Nephron progenitor cell (in vitro differentiated cells): ENCODE measurements at places on chromosomes 5 and 9.

GRCh38 chr5:159735036-159735435, 181.2 kb upstream of the ADRA1B start:
- DNase-seq: no peak
- H3K27ac ChIP-seq: no peak overlapping the region
- H3K4me1 ChIP-seq: no peaks in the 10 kb centered on the region
- H3K36me3 ChIP-seq: no peaks in the 10 kb centered on the region
- peaks cover 9% of the 10 kb centered on the region for H3K27me3 ChIP-seq
- H3K4me3 ChIP-seq: no peak overlapping the region

GRCh38 chr9:68704814-68705530, at the start of gene PIP5K1B:
Gene PIP5K1B, plus strand, starts transcription at chr9:68705240. Its CDS starts 117,375 bp downstream, at chr9:68822615.
- peak; percentile 74 for DNase-seq
- no peaks in the 10 kb centered on the region for H3K36me3 ChIP-seq
- peaks cover 25% of the 10 kb centered on the region for H3K4me1 ChIP-seq
- peak within 1 kb of the TSS; percentile 90 for H3K4me3 ChIP-seq
- no peak within 1 kb of the TSS for H3K27ac ChIP-seq
- H3K27me3 ChIP-seq: peaks cover 60% of the 10 kb centered on the region

DNA sequence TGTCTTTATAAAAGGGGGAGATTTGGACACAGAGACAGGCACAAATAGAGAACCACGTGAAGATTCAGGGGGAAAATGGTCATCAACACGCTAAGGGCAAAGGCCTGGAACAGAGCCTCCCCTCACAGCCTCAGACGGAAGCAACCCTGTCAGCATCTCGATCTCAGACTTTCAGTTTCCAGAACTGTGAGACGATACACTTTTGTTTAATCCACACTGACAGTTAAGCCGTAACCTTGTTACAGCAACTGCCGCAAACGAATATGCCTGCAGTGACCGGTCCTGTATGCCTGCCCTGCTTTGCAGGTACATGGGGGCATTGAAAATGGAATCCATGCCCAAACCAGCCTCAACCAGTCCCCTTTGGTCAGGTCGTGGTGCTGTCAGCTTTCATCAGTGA, 139.5 kb downstream of the ATPSCKMT start:
- H3K4me3 ChIP-seq: no peak overlapping the region
- no peak overlapping the region for H3K27ac ChIP-seq
- DNase-seq: no peak
- H3K27me3 ChIP-seq: peaks cover 3% of the 10 kb centered on the region
- H3K4me1 ChIP-seq: no peaks in the 10 kb centered on the region
- no peaks in the 10 kb centered on the region for H3K36me3 ChIP-seq

- no peaks in the 10 kb centered on the region for H3K36me3 ChIP-seq
- DNase-seq: no peak
- H3K27me3 ChIP-seq: peaks cover 17% of the 10 kb centered on the region
- H3K4me3 ChIP-seq: no peak overlapping the region
Measured at GRCh38 chr5:173537228-173537627, 79.2 kb downstream of the BOD1 start.

GRCh38 chr5:115394531-115394930, 98.1 kb upstream of the CCDC112 start:
- no peak overlapping the region for H3K4me3 ChIP-seq
- DNase-seq: no peak
- H3K27me3 ChIP-seq: peaks cover 3% of the 10 kb centered on the region
- peaks cover 3% of the 10 kb centered on the region for H3K4me1 ChIP-seq
- H3K27ac ChIP-seq: no peak overlapping the region
- no peaks in the 10 kb centered on the region for H3K36me3 ChIP-seq

- peaks cover 36% of the 10 kb centered on the region for H3K4me1 ChIP-seq
- peaks cover 4% of the 10 kb centered on the region for H3K27me3 ChIP-seq
- no peak overlapping the region for H3K4me3 ChIP-seq
- no peaks in the 10 kb centered on the region for H3K36me3 ChIP-seq
- DNase-seq: no peak
Measured at GRCh38 chr9:85744480-85744879, 2.7 kb upstream of the AGTPBP1 start.

DNA sequence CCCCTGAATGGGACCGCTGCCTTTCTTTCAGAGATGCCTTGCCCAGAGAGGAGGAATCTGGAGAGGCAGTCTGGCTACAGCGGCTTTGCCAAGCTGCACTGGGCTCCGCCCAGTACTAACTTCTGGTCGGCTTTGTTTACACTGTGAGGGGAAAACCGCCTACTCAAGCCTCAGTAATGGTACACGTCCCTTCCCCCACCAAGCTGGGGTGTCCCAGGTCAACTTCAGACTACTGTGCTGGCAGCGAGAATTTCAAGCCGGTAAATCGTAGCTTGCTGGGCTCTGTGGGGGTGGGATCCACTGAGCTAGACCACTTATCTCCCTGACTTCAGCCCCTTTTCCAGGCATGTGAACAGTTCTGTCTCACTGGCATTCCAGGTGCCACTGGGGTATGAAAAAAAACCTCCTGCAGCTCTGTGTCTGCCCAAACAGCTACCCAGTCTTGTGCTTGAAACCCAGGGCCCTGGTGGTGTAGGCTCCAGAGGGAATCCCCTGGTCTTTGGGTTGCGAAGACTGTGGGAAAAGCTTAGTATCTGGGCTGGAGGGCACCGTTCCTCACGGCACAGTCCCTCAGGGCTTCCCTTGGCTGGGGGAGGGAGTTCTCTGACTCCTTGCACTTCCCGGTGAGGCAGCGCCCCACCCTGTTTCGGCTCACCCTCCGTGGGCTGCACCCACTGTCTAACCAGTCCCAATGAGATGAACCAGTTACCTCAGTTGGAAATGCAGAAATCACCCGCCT, 171.2 kb downstream of the CWC27 start:
- H3K4me1 ChIP-seq: peaks cover 17% of the 10 kb centered on the region
- no peaks in the 10 kb centered on the region for H3K27me3 ChIP-seq
- peak overlapping the region; percentile 35 for H3K4me3 ChIP-seq
- DNase-seq: peak; percentile 24

- peaks cover 6% of the 10 kb centered on the region for H3K4me1 ChIP-seq
- no peaks in the 10 kb centered on the region for H3K36me3 ChIP-seq
- peaks cover 4% of the 10 kb centered on the region for H3K27me3 ChIP-seq
- H3K27ac ChIP-seq: no peak overlapping the region
- DNase-seq: no peak
Measured at GRCh38 chr5:89232139-89232603, 349.2 kb upstream of the MEF2C start.

GRCh38 chr9:92664394-92665152, 5.4 kb downstream of the IPPK start:
- peaks cover 7% of the 10 kb centered on the region for H3K36me3 ChIP-seq
- DNase-seq: no peak
- peak overlapping the region; percentile 5 for H3K4me3 ChIP-seq
- peak overlapping the region; percentile 40 for H3K27ac ChIP-seq
- peaks cover 74% of the 10 kb centered on the region for H3K4me1 ChIP-seq
- peaks cover 5% of the 10 kb centered on the region for H3K27me3 ChIP-seq

DNA sequence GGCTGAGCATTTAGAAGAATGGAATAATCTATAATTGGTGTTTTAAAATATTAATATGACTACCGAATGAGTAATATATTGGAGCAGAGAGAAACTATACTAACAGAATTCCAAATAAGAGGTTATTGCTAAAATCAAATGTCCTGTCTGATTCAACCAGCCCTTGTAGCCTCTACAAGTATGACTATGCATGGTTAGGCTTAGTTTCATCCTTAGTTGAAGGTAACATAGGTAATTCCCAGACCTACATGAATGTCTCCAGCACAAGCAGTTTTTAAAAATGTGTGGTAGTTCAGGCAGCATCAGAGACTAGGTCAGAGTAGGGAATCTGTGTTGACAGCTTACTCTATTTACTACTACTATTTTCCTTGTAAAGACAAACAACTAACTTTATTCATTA, 51.7 kb upstream of the SLC27A6 start:
- H3K27ac ChIP-seq: no peak overlapping the region
- H3K4me3 ChIP-seq: no peak overlapping the region
- peaks cover 4% of the 10 kb centered on the region for H3K27me3 ChIP-seq
- H3K36me3 ChIP-seq: no peaks in the 10 kb centered on the region

DNA sequence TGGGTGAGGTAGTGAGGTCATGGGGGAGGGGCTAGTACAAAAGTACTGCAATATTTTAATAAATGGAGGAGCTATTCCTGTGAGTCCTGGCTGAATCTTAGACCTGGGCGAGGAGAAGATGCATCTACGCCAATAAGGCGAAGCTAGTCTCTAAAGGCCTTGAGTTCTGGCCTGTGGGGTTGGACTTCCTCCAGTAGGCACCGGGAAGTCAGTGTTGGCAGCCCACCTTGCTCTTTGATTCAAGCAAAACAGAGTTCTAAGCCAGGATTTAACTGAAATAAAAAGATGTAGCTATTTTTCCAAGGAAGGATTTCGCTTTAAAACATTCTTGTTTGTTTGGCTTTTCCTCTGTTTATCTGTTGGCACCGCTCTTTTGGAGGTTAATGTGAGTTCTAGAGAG, 244.6 kb downstream of the KIF4B start:
- peaks cover 16% of the 10 kb centered on the region for H3K4me1 ChIP-seq
- H3K4me3 ChIP-seq: no peak overlapping the region
- H3K36me3 ChIP-seq: no peaks in the 10 kb centered on the region

- no peaks in the 10 kb centered on the region for H3K36me3 ChIP-seq
- H3K4me1 ChIP-seq: peaks cover 55% of the 10 kb centered on the region
- no peak overlapping the region for H3K4me3 ChIP-seq
- H3K27me3 ChIP-seq: no peaks in the 10 kb centered on the region
- DNase-seq: no peak
- no peak overlapping the region for H3K27ac ChIP-seq
Measured at GRCh38 chr5:113273948-113274347, 160.8 kb downstream of the TSSK1B start.

- peak overlapping the region; percentile 20 for H3K27ac ChIP-seq
- H3K27me3 ChIP-seq: no peaks in the 10 kb centered on the region
- no peak for DNase-seq
Measured at GRCh38 chr9:96420468-96421219, 2.5 kb upstream of the ZNF367 start.

DNA sequence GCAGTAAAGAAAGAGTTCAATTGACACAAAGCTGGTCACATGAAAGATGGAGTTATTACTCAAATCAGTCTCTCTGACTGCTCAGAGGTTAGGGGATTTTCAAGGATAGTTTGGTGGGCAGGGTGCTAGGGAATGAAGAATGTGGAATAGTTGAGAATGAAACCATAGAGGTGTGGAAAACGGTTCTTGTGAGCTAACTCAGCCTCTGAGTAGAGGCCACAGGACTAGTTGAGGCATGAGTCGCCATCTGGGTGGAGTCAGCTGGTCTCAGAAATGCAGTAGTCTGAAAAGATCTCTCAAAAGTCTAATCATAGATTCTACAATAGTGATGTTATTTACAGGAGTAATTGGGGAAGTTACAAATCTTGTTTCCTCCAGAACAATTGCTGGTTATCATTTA, 178.9 kb upstream of the SPEF2 start:
- no peak overlapping the region for H3K27ac ChIP-seq
- no peaks in the 10 kb centered on the region for H3K36me3 ChIP-seq
- H3K4me3 ChIP-seq: no peak overlapping the region
- H3K27me3 ChIP-seq: no peaks in the 10 kb centered on the region

GRCh38 chr9:87725900-87726709, at the start of gene CTSL:
Gene CTSL, plus strand, starts transcription at chr9:87726119. Its CDS starts 1,485 bp downstream, at chr9:87727604.
- peaks cover 21% of the 10 kb centered on the region for H3K27me3 ChIP-seq
- H3K27ac ChIP-seq: peak within 1 kb of the TSS; percentile 94
- peaks cover 20% of the 10 kb centered on the region for H3K4me1 ChIP-seq
- peaks cover 32% of the 10 kb centered on the region for H3K36me3 ChIP-seq
- DNase-seq: peak; percentile 86

GRCh38 chr5:78367318-78367991, 7.0 kb downstream of the SCAMP1 start:
- no peak overlapping the region for H3K4me3 ChIP-seq
- H3K4me1 ChIP-seq: peaks cover 20% of the 10 kb centered on the region
- H3K27ac ChIP-seq: no peak overlapping the region
- no peak for DNase-seq

DNA sequence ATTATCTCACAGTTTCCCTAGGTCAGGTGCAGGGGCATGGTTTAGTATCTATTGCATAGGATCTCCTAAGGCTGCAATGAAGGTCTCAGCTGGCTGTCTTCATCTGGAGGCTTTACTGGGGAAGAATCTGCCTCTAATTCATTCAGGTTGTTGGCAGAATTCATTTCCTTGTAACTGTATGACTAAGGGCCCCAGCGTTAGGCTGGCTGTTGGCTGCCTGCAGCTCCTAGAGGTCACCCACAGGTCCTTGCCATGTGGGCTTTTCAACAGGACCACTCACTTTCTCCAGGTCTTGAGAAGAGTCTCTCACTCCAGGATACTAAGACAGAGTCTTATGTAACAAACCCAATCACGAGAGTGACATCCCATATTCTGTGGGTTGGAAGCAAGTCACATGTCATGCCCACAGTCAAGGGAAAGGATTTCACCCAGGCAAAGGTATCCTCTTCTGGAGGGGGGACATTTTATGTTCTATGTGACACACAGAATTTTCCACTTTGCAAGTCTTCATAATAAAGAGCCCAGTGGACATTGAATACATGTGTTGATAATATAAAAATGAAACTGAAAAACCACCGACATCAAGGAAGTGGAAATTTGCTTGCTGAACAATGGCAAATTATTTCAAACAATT, 38.2 kb downstream of the HMHB1 start:
- DNase-seq: no peak
- no peaks in the 10 kb centered on the region for H3K4me1 ChIP-seq
- no peak overlapping the region for H3K4me3 ChIP-seq
- no peaks in the 10 kb centered on the region for H3K36me3 ChIP-seq

DNA sequence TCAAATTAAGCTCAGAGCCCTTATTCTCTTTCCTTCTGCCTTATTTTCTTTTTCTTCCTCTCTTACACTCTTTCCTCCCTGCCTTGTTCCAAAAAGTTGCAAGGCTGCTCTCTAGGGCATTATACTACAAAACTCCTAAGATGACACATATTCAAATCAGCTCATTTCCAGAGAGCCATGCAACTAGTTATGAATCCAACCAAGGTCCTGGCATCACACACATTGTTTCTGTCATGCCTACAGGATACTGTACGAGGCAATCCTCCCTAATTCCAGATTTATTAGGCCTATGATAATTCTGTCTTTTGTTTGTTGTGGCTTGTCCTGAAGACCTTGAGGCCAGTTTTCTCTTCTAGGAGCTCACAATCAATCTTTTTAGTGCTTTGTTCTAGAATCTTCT, 87.0 kb upstream of the TBCA start:
- no peak overlapping the region for H3K27ac ChIP-seq
- peaks cover 5% of the 10 kb centered on the region for H3K4me1 ChIP-seq
- peaks cover 26% of the 10 kb centered on the region for H3K27me3 ChIP-seq
- no peak for DNase-seq

DNA sequence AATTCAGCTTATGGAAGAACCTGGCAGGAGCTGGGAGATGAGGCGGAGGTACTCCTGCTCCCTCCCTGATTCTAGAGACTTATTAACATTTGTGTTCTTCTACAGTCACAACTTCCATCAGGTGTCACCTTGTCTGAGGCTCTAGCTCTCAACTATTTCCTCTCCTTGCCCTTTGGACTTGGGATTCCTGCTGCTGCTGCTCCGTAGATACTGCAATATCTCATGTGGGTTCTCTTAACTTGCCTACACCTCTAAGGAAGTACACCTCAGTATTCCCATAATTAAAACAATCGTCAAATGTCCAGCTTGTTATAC, 21.2 kb downstream of the ANXA1 start:
- no peak for DNase-seq
- no peaks in the 10 kb centered on the region for H3K36me3 ChIP-seq
- H3K4me3 ChIP-seq: no peak overlapping the region
- H3K27ac ChIP-seq: peak overlapping the region; percentile 5
